GM04504 (cell line): ENCODE measurements at places on chromosomes 6 and 20.

DNA sequence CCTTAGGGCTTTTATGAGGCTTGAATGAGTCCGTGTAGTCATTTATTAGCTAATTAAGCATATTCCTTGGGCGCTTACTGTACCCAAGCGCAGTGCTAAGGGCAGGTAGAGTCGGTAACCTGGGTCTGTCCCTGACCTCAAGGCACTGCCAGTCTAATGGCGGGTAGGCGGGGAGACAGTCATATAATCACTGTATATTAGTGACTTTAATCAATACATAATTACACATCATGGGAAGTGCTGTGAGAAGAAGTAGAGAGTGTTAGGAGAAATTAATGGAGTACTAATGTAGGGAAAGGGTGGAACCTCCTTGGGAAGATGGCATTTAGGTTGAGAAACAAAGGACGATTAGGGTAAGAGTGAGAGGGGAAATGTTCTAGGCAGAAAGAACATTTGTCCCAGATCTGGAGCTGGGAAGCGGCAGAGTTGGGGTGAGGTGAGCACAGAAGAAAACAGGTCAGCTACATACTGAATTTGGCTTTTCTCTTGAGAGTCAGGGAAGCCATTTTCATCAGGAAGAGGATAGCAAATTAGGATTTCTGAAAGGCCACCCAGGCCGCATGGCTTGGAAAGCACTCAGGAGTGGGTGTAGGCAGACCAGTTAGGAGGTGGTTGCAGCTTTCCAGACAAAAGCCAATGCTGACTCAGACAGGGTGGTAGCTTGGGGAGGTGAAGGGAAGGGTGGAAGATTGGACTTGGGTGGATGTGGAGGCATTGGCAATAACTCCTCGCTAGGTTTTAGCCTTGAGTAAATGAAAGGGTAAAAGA, 954 bp upstream of the BLCAP start:
- DNase-seq: no peak

GRCh38 chr6:11918739-11919605, 93.1 kb upstream of the HIVEP1 start:
- no peak for DNase-seq

DNA sequence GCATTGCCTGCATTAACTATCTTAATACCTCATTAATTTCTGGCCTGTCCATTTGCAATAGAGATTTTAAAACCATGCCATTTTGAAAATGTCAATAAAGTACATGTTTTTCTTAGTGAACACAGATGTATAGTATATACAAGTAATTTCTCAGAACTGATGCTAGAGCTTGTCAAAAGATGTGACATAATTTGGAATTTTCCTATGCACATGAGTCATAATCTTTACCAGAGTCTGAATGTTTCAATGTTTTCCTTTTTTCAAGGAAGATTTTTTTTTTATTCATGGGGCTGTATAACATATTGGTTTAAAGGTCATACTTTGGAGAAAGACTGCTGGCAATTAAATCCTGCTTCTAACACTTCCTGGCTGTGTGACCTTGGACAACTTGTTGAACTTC, 1347.5 kb upstream of the ADGRB3 start:
- no peak for DNase-seq

- DNase-seq: no peak
Measured at GRCh38 chr6:49453221-49453620, 9.8 kb downstream of the MMUT start.

GRCh38 chr6:85498596-85499258, 48.8 kb downstream of the NT5E start:
- DNase-seq: no peak

- DNase-seq: no peak
Measured at GRCh38 chr6:139925894-139926641, 551.6 kb upstream of the CITED2 start.

DNA sequence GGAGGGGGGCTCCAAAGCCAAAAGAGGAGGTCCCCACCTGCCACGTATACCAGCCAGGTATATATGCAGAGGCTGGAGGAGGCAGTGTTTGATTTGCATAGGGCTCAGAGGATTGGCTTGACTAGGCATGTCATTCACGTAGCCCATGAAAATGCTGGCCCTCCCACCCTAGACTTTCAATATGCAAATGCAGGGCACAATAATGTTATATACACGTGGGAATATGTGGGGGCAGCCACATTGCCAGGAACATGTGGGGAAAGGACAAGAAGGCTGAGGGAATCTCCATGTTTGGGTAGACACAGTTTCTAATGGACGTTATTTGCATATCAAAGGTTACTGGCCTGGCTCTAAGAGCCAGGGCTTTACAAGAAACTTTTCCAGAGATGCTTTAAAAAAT, 301.8 kb downstream of the FARS2 start:
- no peak for DNase-seq

DNA sequence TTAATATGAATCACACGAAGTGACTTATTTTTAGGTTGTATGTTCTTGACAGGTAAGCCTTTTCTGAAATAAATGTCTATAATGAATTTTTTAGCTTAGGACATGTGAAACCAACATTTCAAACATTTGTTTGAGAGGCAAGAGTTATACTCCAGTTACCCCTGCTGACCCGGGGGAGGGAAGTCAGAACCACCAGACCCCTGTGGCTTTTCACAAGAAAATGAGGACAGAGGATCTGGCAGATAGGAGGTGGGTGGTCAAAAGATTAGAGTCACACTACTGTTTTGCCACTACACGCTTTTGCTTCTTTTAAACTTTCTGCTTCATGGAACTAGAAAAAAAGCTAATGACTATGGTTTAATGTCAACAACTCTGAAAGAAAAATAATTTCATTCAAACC, 27.5 kb upstream of the ADGRF4 start:
- DNase-seq: no peak

- no peak for DNase-seq
Measured at GRCh38 chr20:18717062-18717461, 96.5 kb upstream of the SCP2D1 start.

DNA sequence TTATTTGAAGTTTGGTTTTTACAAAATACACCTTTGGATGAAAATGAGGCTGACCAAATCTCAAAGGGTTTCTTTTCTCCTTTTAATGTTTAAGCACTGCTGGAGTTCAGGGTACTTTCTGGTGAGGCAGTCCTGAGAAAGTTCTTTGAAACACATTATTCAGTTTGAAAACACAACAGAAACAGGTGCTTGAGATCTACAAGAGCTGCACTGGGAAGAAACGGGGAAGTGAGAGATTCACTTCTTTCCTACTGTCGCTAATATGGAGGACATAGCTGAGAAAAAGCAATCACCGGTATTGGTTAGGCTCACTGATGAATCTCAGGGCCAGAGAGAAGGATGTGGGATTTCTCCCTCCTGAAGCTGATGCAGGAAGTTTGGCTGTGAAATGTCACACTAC, 22.9 kb upstream of the TMEM170B start:
- DNase-seq: no peak

DNA sequence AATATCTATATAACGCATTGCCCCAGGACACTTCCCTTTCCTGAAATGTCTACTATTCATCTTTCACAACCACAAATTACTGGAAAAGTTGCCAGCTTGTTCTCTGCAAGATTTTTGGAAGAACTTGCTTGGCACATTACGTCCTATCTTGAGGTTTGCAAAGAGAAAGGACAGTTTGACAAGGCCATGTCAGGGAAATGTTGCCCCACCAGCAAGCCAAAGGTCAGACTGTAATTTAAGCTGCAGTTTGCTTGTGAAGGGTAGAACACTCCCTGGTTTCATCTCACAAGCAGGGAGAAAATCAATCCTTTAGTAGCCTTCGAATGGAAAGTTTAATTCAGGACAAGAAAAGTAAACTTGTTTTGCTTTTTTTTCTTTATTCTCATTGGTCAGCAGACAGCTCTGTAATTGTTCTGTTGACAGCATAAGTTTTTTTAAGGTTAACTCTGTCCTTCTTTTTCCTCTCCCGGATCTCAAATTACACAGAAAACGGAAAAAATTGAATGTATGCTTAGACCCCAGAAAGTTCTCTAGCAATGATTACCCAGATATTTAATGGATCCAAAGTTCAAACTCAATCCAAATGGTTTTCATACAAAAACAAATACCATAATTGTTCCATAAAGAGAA, 541.8 kb upstream of the NRSN1 start:
- DNase-seq: no peak
